ENCODE measurements at places on chromosomes 5 and 9.

- no peak for DNase-seq
Measured at GRCh38 chr9:14455243-14455642, 141.3 kb upstream of the NFIB start.

GRCh38 chr9:13804532-13804931 lies 509.4 kb downstream of the NFIB start:
- DNase-seq = no peak

GRCh38 chr5:17829456-17829855 lies 195.2 kb downstream of the TAF11L14 start:
- no peak for DNase-seq

DNA sequence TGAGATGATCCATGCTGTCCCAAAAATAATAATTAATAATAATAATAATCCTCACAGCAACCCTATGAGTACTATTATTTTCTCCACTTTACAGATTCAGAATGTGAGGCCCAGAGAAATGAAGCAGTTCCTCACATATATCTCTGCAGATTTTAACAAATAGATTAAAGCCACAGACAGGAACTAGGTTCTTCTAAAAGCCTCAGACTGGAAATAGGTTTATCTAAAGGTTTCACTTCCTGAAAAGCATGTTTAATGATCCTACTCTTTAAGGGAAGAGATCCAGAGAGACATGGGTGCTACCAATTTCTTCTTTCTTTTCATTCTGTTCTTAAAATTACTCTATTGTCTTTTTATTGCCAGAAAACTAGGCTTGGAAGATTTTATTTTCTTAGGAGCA lies 1079.4 kb upstream of the COX7C start:
- DNase-seq = no peak

- peak; percentile 99 for DNase-seq
Measured at GRCh38 chr5:157290981-157291711, 25.2 kb downstream of the CYFIP2 start.
